ENCODE measurements at places on chromosomes 2 and 18.

DNA sequence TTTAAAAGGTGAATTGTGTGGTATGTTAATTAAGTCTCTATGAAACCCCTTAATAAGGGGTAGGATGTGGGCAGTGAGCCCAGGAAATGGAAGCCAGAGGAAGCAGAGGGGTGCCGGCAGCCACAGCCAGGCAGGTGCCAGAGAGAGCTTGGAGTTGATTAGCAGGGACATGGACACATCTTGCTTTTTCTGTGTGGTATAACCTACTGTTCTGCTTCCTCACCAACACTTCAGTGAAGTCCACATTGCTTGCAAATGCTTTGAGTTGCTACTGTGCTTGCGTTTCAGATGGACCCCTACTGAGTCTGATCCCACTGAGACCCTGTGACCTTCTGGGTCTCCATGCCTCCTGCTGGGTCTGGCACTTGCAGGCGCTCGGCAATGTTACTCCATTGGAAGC, 30.3 kb upstream of the ARHGEF4 start:
- no peak for DNase-seq

GRCh38 chr2:201196003-201196402, 13.1 kb downstream of the CASP10 start:
- DNase-seq, result no peak

- peak; percentile 89 for DNase-seq
Measured at GRCh38 chr18:3448838-3449511, 997 bp upstream of the TGIF1 start.

DNA sequence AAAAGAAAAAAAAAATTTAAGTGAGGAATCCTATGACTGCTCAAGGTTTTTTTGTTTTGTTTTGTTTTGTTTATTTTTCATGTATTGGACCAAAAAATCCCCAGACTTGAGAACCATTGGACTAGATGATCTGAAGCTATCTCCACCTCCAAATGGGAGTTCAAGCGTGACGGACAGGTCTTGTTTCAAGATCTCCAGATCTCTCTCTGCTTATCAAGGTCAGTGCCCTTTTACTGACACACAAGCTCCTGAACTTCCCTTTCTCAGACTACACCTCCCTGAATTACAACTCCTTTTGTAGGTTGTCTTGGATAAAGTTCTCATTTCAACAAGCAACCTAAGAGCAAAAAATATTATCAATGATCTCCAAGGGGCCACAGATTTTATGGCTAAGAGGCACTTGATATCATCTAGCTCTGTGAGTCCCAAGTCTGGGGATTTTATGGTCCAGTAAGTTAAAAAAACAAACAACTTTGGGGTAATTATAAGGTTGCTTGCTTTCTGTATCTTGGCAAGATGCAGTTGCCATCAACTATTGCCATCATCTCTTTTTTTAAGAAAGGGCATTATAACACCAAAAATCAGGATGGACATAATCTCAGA, 396.0 kb upstream of the ATP5MC3 start:
- no peak for DNase-seq

GRCh38 chr2:150431561-150432311, 55.7 kb downstream of the RND3 start:
- DNase-seq, result no peak

- no peak for DNase-seq
Measured at GRCh38 chr2:234306426-234307173, 190.3 kb downstream of the ARL4C start.

- DNase-seq, result no peak
Measured at GRCh38 chr2:28048341-28048740, 157.8 kb downstream of the BABAM2 start.

Data from RKO (cell line).